ENCODE measurements at places on chromosomes 7 and 10.

- DNase-seq: no peak
Observed at GRCh38 chr7:95971716-95972115, 199.4 kb downstream of the DYNC1I1 start.

GRCh38 chr7:30164567-30164966, 29.8 kb downstream of the MTURN start:
- DNase-seq: peak; percentile 25

GRCh38 chr7:82172881-82173280, 270.7 kb downstream of the CACNA2D1 start:
- DNase-seq: no peak

DNA sequence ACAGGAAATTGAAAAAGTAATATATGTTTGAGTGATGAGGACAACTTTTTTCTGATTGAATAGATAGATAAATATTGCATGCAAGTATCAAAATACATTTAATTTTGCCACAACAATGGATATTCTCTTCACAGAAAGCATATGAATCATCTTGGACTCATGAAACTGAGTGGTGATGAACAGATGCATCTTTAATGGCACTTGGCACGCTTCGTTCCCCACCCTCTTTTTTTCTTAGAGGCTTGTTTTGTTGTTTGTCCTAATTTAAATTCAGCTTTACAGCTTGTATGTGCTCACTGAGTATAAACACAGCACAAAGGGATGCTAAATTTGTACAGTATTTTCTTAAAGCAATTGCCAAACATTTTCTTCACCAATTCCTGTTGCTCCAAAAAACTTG, 145.0 kb upstream of the YAE1 start:
- DNase-seq: no peak

DNA sequence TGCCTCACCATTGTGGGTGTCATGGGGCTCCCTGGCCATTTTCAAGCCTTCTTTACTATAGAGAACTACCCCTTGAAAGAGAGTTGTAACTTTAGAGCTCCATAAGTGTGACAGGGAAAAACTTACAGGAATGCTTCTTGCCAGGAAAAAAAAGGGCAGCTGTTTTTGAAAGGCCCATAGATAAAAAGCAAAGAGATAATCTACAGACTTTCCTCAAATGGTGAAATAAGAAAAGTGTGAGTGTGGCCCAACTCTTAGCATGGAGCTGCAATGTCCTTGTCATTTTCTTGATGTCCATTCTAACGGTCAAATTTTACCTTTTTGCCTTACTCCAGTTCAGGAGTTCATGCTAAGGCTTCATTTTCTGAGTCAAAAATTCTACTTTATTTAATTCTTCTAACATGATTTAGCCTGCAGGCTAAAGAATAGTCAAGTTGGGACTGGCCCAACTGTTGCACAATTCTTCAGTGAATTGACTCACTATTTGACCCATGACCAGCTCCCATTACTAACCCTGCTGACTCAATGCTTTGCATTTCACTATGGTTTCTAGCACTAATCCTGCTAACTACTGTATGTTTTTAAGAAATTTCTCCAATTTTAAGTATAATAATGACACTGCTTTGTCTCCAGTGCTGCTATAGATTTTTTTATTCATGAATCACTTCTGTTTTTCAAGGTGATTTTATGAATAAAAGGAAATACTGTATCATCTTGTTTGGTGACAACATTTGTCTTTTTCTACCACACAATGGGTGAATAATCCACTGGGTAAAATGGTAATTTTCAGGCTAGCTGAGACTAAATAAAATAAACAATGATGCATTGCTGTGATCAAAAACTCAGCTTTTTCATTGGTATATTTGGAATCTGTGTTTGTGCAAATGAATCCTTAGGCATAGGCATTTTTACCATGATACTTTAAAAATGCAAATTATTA, 41.4 kb upstream of the SGCE start:
- peak; percentile 17 for DNase-seq

DNA sequence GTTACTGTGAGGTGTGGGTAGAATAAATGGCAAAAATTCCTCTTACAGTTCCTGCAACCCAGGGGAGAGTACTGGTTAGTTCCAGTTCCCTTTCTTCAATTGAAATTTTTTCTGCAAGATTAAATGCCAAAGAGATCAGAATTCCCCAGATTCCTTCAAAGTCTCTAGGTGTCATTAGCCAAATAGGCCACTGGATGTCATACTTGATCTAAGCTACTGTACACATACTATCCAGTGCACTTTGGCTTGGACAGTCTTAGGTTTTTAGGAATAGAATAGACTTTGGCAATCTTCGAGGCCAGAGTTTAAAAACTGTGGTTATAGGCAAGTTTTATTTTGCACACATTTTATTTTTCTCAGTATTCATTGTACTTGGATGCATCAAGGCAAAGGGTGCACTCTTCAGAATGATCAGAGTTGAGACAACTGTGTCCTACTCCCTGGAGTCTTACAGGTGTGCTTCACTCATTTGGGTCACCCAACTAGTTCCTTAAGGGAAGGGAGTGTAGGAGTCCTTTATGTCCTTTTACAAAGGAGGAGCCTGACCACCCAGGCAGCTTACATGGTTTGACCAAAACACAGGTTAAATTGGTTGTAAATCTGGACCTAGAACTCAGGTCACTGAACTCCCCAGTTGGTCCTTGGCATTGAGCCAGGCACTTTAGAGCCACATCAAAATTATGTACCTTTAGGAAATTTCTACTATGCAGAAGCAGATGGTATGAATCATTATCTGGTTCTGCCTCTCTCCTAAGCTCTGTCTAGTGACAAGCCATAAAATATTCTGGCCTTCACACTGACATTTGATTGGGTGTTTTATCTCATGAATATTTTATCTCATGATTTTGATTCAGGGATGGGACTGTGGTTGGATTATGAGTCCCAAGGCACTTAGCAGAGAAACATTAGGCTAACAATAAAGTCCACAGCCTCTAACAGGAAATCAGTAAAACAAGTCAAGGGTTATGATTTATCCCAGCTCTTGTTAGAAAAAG, 49.5 kb downstream of the ASAH2B start:
- peak; percentile 8 for DNase-seq

GRCh38 chr7:74717889-74718288, 55.9 kb upstream of the NCF1 start:
- no peak for DNase-seq

DNA sequence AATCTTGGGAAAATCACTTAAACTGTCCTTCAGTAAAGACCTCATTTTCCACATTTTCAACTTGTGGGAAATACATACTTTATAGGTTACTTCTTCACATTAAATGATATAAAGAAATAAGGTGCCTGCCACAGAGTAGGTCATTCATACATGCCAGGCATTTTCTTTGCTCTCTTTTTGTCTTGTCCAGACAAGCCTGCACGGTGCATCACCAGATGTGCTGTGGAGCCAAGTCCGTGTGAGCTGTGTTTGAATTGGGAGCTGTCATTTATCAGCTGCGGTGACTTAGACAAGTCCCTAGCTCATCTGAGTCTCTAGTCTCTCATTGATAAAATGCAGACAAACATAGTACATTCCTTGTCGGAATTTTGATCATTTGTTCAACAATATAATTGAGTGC, 432.9 kb downstream of the SORCS3 start:
- DNase-seq: no peak

- no peak for DNase-seq
Observed at GRCh38 chr10:62068464-62068863, 167.0 kb downstream of the ARID5B start.

GRCh38 chr10:86139066-86139657, 227.4 kb downstream of the GRID1 start:
- DNase-seq: peak; percentile 14

DNA sequence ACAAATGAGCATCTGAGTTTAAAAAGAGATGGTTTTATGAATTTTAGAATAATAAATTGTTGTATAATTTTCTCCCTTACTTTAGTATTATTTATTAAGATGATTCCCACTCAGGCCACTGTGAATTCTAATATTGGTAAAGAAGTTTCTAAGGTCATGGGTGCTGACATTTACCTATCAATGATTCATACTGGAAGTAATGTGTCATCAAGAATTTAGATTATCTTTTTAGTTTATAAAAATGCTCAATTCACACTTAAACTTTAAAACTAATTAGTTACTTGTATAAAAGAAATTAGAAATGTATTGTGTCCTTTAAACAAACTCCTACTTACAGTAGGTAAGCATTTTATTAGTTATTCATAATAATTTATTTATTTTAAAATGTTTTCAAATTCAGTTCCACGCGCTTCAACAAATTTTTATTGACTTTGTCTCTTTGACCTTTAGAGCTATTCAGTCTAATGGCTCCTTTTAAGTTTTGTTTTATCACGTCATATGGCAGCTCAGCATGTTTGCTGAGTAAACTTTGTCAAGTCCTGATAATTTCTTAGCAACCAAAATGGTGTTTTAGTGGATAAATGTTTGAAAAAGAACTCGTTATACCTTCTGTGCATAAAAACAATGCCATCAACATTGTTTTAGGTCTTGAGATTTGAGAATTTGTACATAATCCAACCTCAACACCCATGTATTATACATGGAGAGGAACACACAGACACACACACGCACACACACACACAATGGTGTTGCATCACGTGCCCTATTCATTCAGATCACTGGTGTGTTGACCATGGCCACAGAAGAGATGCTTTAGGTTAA, 15.1 kb upstream of the MRC1 start:
- no peak for DNase-seq

DNA sequence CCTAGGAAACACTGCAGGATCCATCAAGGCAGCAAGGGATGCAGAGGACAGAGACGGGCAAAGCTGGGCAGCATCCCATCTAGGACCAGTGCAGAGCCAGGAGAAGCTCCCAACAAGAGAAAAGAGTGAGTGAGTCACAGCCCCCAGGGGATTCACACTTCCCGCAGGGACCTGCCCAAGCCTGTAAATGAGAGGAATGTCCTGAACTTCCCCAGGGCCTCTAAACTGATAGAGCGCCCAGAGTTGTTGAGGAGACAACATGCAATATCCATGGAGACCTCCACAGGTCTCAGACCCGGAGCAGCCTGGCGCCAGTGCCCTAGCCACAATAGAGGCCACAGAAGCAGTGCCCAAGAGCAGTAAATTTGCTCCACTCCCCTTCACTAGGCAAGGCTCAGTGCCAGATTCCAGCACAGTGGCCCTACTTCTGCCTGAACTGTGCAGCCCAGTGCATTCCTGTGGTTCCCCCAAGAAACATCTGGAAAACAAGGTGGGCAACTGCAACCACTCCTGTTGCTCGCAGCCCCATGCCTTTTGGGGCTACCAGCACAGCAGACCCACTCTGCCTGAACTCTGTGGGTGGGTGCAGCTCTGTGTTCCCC, 567.5 kb downstream of the POM121L12 start:
- DNase-seq: no peak

DNA sequence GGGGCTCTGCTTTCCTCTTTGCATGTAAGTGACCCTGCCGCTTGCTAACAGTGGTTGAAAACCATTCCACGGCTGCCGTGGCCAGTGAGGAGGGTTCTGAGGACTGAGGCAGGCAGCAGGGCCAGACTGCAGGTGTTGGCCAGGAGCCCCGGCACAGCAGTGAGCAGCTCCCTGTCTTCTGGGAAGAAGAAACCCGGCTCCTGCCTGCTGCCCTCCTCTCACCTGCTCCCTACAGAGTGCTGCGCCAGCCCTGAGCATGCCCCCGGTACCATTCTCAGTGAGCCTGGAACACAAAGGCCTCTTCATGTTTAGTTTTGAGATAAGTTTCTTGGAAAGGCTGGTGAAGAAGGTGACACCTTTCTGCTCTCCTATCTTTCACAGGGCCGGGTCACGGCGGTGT, 199.9 kb downstream of the TAX1BP1 start:
- DNase-seq: no peak

- no peak for DNase-seq
Observed at GRCh38 chr10:21511095-21511570, 14.3 kb downstream of the SKIDA1 start.

GRCh38 chr7:76089865-76090475, 42.1 kb downstream of the MDH2 start:
- no peak for DNase-seq

GRCh38 chr7:137129025-137129424, 214.5 kb downstream of the PTN start:
- no peak for DNase-seq

- peak; percentile 56 for DNase-seq
Observed at GRCh38 chr7:148722340-148723165, 23.9 kb downstream of the CUL1 start.

DNA sequence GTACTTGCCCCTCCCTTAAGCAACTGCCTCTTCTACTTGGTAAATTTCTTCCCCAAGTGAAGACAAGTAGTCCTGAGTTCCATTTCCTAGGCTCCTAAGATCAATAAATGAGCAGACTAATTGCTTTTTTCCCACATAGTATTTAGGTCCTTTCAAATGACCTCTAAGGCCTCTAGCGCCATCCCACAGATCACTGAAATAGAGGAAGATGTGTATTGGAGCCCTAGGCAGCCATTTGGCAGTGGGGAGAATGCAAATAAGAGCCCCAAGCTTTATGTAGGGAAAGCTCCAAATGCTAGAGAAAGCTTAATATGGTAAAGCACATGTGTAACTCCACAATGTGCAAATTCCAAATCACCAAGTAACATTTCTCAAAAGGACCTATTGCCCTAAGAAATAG, 316.5 kb upstream of the PHF14 start:
- no peak for DNase-seq

DNA sequence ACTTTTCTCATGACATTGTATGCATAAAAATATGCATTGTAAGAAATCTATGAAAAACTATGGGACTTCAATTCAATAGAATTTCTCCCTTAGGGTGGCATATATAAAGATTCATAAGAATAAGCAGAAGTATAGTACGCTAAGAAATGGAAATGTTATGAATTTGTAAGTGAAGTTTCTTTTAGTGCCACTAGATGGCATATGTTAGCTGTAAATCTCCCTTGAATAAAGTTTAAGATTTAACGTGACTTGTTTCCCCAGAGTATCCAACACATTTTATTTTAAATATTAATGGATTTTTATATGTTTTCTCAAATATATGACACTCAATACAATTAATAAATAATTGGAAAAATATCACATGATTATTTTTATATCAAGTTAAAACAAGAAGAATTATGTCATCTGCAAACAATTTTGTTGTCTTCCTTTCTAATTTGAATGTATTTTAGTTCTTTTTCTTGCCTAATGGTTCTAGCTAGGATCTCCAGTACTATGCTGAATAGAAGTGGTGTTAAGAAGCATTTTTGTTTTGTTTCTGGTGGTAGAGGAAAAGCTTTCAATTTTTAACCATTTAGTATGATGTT, 287.2 kb downstream of the HGF start:
- no peak for DNase-seq

GRCh38 chr7:25537662-25538375, 309.5 kb upstream of the NPVF start:
- no peak for DNase-seq

- DNase-seq: no peak
Observed at GRCh38 chr7:55149001-55149400, 130.2 kb downstream of the EGFR start.

- no peak for DNase-seq
Observed at GRCh38 chr10:98466861-98467505, 20.2 kb upstream of the HPS1 start.

DNA sequence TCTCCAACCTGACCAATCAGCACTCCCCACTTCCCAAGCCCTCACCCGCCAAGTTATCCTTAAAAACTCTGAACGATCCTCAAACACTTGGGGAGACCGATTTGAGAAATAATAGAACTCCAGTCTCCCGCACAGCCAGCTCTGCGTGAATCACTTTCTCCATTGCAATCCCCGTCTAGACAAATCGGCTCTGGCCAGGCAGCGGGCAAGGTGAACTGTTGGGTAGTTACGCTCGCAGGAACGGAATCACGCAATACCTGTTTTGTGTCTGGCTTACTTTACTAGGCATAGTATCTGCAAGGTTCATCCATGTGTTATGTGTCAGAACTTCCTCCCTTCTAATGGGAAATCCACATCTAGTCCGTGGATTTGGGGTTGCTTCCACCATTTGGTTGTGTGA, 271.7 kb downstream of the ZMYND11 start:
- no peak for DNase-seq

- DNase-seq: no peak
Observed at GRCh38 chr7:32661929-32662328, 166.6 kb downstream of the AVL9 start.
